GM18507 (cell line): ENCODE measurements at places on chromosomes 7 and 10.

- no peak for DNase-seq
These were observed 1.4 kb downstream of the TCERG1L start for GRCh38 chr10:131310142-131310541.

GRCh38 chr7:94393246-94394108, 1.2 kb upstream of the COL1A2 start:
- DNase-seq: no peak

DNA sequence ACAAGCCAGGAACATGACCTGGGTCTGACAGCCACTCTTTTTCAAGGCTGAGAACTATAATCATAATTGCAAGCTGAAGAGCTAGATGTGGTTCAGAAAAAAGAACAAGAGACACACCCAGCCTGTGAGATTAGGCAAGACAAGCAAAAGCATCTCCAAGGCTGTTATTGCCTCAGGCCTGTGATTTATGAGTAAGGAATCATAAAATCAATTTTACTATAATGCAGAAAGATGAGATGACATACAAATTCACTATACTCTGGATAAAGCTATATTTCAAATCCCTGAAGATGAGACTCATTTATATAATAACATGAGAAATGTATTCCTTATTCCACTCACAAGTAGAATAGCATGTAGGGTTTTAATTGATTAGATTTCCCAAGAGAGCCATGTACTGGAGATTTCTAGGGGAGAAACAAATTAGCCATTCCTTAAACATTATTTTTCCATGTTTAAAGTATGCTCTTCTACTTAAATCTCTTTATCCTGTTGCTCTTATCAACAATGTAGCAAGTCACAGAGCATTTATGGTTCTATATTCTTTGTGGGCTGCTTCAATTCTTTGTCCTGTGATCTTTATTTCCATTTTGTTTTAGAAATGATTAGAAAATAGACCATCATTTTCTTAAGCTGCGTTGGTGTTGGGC, 47.4 kb downstream of the FHIP2A start:
- DNase-seq: no peak

DNA sequence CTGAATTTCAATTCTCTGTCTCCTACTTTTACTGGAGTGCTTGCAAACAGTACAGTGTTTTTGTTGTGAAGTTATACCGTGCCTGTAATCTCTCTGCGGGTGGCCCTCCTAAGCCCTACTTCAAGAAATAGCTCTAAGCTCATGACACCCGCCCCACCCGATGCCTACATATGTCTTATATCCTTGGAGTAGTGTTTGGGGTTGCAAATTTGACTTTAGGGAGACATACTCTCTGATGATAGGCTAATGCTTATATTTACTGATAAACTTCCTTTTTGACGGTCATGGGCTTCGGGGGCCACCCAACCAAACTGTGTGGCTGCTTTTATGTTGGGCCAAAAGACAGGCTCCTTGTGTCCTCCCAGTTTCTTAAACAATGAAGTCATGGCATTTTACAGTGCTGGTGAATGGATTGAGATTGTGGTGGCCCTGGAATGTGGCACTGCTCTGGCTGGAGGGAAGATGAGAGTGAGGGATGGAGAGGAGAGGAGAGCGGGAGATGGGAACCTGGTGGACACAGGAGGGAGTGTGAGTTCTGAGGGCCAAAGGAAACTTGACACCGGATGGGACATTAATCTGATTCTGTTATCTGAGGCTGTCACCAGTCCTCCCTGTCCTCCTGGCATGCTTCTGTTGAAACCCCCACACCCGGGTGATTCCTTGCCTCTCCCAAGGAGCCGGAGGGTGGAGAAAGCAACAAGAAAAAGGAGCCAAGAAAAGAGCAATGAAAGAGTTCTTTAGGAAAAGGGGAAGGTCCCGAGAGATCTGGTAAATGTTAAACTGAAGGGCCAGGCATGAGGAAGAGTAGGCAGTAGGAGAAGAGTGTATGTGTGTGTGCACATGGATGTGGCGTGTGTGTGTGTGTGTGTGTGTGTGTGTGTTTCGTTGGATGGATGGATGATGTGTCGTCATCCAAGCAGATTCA, 113.3 kb downstream of the TCF7L2 start:
- no peak for DNase-seq

- no peak for DNase-seq
These were observed 14.5 kb downstream of the PSAP start for GRCh38 chr10:71836596-71836974.

- DNase-seq: no peak
These were observed 412 bp downstream of the PIP4K2A start for GRCh38 chr10:22713853-22714478.

DNA sequence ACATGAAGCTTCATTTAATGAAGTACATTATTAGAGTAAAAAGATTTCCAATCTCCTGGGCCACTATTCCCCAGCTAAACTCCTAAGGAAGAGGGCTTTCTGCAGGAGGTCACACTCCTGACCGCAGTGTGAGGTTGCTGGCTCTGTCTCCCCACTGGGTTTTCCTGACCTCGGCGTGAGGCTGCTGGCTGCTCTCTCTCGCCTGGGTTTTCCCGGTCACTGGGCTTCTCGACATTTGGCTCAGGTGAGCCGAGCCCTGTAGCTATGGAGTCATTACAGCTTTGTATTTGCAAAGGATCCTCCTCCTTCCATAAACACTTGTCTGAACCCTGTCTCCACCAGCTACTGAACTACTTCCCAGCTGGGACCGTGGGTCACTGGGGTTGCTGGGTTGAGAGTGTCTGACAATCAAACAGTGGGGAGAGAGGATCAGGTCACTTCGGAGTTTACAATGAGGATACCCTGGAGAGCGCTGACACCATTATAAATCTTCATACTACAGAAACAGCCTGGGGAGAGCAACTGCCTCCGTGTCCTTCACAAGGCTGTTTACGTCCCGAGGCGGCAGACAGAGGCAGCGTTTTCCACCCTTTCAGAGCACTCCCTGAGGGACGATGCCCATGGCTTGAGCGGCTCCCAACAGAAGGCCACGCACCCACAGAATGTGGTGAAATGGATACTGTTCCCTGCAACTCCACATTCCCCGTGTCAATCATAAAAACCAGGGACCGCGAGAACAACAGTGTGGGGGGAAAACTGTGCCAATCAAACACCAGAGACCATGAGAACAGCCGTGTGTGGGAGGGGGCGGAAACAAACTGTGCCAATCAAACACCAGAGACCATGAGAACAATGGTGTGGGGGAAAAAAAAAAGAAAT, 226.2 kb downstream of the ZMYND11 start:
- DNase-seq: no peak

GRCh38 chr10:48463318-48464003, 141.4 kb downstream of the ARHGAP22 start:
- no peak for DNase-seq

- DNase-seq: no peak
These were observed 3.0 kb upstream of the HOXA1 start for GRCh38 chr7:27098578-27099451.

GRCh38 chr10:59724098-59724938, 14.7 kb upstream of the SLC16A9 start:
- DNase-seq: no peak

DNA sequence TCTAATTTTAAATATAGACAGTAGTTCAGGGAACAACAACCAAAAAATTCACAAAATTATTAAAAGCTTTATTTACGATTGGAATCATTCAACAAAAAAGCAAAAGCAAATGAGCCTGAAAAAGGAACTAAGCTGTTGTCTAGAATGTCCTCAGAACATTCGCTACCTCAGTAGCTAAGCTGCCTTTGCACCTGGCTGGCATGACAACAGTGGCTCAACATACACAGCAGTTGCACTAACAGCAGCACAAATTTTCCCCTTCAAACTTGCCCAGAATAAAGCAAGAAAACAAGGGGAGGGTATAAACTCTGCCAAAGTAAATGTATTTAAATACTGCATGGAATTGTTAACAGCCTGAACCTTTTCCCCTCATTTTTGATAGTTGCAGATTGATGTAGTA, 70.4 kb upstream of the GRID1 start:
- no peak for DNase-seq

DNA sequence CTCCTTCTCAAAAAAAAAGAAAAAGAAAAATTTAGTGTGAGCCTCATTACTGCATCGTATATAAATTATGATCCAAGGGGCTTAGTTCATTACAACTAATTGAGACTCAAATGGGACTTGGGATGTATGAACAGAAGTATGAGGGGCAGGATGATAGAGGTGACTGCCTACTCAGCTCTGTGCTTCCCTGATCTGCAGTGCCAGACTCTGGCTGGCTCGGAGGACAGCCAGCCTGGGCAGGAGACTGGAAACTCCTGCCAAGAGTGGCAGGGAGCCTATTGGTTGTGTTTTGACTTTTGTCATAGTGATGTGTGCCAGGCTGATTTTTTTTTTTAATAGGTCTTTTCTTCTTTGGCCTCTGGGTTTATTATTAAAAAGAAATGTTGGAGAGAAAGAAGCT, 73.8 kb upstream of the GTF2IRD1 start:
- no peak for DNase-seq

DNA sequence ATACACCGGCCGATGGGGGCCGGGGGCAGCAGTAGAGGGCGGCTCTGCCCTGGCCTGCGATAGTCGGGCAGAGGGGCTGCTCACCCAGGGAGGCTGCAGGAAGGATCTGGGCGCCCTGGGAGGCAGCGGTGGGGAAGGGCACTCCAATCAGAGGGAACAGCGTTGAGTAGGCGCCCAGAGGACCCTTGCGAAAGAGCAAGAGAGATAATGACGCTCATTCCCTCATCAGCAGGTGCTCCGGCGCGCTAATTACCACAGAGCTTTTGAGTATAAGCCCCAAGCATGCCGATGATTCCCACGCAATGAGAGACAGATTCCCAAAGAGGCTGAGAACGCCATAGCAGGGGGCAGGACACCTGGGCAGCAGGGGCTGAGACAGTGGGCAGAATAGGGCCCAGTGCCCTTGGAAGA, 215.3 kb downstream of the MAD1L1 start:
- no peak for DNase-seq

DNA sequence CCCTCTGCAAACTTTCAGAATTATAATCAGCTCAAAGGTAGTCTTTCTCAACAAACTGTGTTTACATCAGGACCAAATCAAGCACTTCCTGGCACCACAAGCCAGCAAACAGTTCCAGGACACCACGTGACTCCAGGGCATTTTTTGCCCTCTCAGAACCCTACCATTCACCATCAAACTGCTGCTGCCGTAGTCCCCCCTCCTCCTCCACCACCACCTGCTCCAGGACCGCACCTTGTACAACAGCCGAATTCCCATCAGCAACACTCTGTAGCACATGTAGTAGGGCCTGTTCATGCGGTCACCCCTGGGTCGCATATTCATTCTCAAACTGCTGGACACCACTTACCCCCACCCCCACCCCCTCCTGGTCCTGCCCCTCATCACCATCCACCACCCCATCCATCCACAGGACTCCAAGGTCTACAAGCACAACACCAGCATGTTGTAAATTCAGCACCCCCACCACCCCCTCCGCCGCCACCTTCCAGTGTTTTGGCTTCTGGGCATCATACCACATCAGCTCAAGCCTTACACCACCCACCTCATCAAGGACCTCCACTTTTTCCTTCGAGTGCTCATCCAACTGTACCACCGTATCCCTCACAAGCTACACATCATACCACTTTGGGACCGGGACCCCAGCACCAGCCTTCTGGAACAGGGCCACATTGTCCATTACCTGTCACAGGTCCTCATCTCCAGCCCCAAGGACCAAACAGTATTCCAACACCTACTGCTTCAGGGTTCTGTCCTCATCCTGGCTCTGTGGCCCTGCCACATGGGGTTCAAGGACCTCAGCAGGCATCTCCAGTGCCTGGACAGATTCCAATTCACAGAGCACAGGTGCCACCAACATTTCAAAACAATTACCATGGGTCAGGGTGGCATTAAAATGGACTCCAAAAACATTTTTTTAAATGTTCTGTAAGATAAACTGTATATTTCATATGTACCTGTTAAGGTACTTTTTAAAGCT, 98.7 kb downstream of the KMT2E start:
- DNase-seq: no peak

DNA sequence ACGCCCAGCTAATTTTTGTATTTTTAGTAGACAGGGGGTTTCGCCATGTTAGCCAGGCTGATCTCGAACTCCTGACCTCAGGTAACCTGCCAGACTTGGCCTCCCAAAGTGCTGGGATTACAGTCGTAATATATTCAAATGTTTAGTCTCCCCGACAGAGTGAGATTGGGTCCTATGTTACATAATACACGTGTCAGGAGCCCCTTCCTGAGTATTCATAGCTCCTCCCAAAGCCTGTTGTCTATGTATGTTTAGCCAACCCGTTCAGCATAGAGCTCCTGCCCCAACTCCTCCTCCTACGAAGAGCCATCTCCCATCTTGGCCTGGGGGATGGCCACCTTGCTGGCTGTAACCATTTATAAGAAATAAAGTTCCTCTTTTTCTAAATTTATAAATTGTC, 2.7 kb upstream of the PPP2R2D start:
- no peak for DNase-seq
